Astrocyte of the spinal cord (primary cell): ENCODE measurements at places on chromosomes 7 and 10.

DNA sequence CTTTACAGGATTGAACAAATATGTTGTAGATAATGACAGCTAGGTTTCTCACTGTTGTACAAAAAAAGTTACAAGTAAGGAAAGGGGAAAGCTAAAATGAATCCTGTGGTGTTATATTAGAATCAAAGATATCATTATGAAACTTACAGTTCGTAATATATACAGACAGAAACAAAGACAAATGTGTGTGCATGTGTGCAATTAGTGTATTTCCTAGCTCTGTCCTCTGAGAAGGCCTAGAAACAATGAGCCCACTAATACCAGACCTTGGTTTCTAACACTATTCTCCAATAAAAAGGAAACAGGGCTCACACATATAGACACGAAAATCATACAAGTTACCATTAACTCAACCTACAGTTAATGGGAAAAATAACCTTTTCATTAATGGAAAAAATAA, 8.0 kb downstream of the KDM7A start:
- no peak for DNase-seq

- DNase-seq = no peak
Observed at GRCh38 chr7:138832966-138833365, 35.0 kb upstream of the ATP6V0A4 start.

DNA sequence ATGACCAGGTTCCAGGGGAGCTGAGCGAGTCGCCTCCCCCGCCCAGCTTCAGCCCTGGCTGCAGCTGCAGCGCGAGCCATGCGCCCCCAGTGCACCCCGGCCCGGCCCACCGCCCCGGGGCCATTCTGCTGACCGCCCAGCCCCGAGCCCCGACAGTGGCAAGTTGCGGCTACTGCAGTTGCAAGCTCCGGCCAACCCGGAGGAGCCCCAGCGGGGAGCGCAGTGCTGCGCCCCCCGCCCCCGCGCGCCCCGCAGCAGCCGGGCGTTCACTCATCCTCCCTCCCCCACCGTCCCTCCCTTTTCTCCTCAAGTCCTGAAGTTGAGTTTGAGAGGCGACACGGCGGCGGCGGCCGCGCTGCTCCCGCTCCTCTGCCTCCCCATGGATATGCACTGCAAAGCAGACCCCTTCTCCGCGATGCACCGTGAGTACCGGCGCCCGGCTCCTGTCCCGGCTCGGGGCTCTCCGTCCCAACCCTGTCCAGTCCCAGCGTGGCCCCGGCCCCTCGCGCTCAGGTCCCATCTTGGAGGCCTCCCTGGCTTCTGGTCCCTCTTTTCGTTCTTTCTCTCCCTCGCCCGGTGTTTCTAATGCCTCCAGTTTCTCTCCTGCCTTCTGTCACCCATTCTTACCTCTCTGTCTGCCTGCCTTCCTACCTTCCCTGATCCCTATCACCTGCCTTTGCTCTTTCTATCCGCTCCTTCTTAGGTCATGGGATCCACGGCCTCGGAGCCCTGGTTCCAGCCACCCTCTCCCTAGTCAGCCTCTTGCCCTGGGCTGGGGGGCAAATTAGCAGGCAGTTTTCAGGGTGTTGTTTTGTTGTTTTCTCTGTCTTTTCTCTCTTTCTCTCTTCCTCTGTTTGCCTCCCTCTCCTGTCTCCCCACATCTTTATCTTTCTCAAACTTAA, 751 bp downstream of the PAX2 start:
- no peak for DNase-seq

DNA sequence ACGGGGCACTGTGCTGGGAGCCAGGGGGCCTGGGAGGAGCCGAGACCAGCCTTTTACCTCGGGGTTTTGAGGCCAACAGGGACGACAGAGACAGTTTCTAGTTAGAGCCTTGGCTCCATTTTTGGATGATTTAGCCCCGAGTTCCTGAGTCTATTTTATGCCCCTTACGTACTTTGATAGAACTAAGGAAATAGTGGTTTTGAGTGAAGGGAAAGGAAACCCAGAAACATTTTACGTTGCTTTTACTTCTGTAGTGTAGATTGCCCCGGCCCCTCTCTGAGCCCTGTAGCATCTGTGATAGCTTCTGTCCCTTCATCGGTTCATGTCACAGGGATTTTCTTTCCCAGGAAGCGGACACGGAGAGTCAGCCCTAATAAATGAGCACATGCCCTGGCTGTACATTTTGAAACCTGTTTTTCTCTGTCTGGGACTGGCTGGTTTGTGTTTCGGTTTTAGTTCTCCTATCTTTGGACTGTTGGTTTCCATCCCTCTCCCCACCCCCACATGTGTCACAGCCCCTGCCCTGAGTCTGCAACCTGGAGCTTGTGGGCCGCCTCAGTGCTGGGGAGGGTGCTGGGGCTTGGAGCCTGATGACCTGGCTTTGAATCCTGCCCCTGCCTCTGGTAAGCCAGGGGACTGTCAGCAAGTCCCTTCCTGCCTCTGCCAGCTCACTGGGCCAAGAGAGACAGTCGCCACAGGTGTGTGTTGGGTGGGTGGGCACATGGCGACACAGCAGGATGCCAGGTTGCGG, 6.9 kb upstream of the ORAI2 start:
- no peak for DNase-seq

- DNase-seq = no peak
Observed at GRCh38 chr7:151435971-151436370, 4.0 kb downstream of the CRYGN start.

GRCh38 chr7:155306673-155307470, 9.2 kb downstream of the INSIG1 start:
- no peak for DNase-seq

GRCh38 chr10:71127104-71127503, 85.3 kb upstream of the UNC5B start:
- DNase-seq = no peak

DNA sequence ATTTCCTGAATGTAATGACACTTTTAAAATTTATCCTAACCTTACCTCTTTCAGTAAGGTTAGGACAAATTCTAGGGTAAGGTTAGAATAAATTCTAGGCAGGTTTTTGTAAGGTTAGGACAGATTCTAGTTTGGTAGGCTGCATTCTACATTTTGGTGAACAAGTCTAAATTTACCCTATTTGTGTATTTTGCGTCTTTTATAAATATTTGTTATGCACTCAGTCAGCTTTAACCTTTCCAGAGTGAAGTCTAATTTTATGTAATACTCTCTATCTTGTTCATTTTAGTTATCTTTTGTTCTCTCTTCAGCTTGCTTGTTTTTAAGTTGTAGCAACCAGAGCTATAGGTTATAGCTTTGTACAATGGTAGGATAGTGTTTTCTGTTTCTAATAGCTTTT, 54.0 kb downstream of the GLCCI1 start:
- DNase-seq = no peak

GRCh38 chr7:27179030-27179429, 4.9 kb upstream of the HOXA10 start:
- DNase-seq = no peak

DNA sequence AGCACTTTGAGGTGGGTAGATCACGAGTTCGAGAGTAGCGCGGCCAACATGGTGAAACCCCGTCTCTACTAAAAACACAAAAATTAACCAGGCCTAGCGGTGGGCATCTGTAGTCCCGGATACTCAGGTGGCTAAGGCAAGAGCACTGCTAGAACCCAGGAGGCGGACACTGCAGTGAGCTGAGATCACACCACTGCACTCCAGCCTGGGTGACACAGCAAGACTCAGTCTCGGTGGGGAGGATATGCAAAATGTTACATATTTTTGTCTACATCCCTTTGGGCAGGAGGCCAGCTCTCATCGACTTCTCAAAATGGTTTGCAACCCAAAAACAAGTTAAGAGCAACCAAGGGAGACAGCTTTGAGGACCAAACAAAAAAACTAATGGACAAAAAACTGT, 8.2 kb downstream of the ATE1 start:
- DNase-seq = no peak

- no peak for DNase-seq
Observed at GRCh38 chr10:98107644-98108430, 26.6 kb upstream of the R3HCC1L start.

DNA sequence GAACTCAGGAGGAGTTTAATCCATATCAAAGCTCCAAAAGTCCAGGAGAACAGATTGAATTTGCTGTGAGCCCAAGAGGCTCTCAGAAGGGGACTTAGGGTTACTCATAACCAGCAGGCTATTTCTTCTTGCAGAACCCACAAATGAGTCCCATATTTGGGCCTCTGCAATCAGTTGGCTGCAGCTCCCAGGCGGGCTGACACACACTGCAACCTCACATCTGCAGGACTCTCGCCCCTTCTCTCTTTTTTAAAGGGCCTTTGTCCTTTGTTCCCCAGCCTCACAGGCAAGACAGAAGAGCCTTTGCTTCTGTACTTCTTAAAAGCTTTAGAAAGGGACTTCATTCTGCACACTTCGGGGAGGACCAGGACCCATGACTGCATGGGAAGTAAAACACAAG, 26.7 kb downstream of the CREB3L2 start:
- peak; percentile 81 for DNase-seq

DNA sequence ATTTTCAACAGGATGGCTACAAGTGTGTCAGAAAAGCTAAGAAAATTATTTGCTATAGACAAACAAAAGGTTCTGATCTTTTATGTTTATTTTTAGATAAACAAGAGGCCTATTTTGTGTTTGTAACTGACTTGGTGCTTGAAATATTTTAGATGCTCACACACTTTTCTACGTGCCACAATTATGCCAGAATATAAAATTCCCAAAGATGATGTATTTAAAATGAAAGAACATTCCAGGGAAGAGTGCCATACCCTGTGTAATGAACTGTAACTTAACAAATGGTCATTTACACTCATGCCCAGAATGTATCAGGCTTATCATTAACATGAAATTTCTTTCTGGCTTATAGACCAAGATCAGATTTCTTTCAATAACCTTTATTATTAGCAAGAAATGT, 144.9 kb upstream of the MTPN start:
- DNase-seq = no peak

DNA sequence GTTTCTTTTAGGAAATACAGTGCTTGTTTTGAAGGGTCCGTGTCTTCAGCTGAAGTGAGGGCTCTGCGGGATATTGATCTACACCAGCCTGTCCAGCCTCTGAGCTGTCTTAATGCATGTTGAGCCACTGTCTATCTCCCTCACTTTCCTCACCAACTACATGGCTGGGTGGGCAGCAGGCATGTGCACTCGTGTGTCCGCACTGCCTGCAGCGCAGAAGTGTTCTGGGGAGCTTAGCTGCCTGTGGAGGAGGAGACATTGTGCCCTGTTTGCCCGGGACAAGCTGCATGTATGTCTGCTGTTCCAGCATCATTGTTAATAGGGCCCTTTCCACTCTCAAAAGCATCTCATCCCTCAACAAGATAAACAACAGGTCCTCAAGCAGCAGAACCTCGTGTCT, 133.1 kb upstream of the EEPD1 start:
- DNase-seq = no peak

GRCh38 chr7:41705109-41705901, 2.4 kb upstream of the INHBA start:
- peak; percentile 94 for DNase-seq

- DNase-seq = no peak
Observed at GRCh38 chr7:45564886-45565455, 9.2 kb upstream of the ADCY1 start.

DNA sequence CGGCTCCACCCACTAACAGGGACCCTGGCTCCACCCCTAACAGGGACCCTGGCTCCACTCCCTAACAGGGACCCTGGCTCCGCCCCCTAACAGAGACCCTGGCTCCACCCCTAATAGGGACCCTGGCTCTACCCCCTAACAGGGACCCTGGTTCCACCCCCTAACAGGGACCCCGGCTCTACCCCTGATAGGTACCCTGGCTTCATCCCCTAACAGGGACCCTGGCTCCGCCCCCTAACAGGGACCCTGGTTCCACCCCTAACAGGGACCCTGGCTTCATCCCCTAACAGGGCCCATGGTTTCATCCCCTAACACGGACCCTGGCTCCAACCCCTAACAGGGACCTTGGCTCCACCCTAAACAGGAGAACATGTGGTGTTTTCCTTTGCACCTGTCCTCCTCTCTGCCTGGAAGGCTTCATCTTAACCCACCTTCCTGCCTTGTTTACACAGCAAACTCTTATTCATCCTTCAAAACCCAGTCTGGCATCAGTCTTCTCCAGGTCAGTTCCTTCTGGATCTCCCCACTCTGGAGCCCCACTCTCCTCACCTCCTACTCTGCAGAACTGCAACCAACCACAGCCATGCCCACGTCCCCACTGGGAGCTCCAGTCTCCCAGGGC, 58.0 kb downstream of the CHST15 start:
- no peak for DNase-seq

DNA sequence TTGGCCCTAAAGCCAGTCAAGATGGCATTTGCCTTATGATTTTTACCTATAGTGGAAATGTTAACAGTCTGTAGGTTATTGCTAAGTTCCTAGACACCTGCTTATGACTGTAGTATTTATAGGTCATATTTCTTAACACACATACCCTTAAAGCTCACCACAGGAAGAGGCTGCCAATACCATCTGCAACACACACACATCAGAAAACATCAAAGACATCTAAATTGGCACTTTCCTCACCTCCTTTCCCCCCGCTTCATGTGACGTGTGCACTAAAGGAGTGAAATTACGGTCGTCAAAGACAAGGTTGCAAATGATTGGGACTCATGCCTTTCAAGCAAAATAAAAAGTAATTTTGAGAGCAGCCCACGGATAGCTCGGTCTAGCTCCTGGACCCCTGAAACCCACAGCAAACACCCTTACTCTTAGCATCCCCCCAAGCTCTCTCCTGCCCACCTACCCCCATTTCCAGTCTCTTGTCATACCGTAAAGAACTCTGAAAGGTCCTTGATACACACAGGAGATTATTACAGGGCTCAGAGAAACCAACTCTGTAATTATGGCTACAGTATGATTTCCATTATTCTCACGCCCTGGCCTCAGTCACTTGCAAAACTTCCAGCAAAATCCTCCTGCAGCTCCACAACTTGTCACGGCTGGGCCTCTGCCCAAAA, 90.5 kb downstream of the PLXNA4 start:
- no peak for DNase-seq

GRCh38 chr7:102049765-102050164, 232.3 kb downstream of the CUX1 start:
- no peak for DNase-seq

GRCh38 chr7:138684340-138684739, 16.8 kb downstream of the SVOPL start:
- DNase-seq = no peak

- no peak for DNase-seq
Observed at GRCh38 chr10:72612203-72612826, 13.6 kb downstream of the MICU1 start.
